ENCODE measurements at places on chromosomes 5 and 9. TPM values are rescaled to one million over a fixed set of nuclear protein-coding genes. Genes with fewer than 3 reads are reported as not detected.

DNA sequence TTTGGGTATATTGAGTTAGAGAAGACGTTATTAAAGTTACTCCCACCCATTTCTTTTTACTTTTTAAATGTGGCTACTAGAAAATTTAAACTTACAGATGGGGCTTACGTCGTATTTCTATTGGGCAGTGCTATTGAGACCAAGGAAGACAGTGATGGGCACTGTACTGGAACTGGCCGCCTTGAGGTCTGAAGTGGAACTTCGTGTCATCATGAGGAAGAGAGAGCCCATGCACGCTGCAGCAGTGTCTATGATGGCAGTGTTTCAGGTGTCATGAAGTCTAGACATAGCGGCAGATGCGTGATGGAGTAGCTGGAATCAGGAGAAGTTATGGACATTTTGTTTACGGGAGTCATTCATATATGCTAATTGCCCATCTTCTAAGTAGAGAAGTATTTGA is 143.7 kb downstream of the LRRC70 start:
- no peaks in the 10 kb centered on the region for H3K4me1 ChIP-seq
- H3K36me3 ChIP-seq: no peaks in the 10 kb centered on the region
- no peak overlapping the region for H3K4me3 ChIP-seq

DNA sequence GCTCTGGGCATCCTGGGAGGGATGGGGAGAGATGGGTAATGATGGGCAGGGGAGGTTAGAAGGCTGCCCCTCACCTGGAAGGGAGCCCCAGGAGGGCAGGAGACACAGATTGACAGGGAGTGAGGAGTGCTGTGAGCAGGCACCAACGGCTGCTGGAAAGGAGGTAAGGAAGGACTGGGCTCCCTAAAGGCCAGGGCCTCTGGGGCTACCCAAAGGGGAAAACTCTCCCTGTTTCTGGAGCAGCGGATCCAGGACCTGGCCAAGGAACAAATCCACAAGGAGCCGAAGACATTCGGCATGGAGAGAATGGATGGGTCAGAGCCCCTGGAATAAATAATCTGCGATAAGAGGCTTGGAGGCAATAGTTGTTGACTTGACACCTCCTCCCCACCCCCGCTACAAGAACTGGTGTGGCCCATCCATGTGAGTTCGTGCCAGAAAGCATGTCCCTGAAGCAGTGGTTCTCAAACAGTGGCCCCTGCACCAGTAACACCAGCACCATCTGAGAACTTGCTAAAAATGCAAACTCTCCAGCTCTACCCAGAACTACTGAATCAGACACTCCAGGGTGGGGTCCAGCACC is 208.3 kb downstream of the GABBR2 start:
- H3K27ac ChIP-seq: no peak overlapping the region
- DNase-seq: no peak
- H3K4me3 ChIP-seq: no peak overlapping the region
- no peaks in the 10 kb centered on the region for H3K36me3 ChIP-seq
- no peaks in the 10 kb centered on the region for H3K27me3 ChIP-seq

DNA sequence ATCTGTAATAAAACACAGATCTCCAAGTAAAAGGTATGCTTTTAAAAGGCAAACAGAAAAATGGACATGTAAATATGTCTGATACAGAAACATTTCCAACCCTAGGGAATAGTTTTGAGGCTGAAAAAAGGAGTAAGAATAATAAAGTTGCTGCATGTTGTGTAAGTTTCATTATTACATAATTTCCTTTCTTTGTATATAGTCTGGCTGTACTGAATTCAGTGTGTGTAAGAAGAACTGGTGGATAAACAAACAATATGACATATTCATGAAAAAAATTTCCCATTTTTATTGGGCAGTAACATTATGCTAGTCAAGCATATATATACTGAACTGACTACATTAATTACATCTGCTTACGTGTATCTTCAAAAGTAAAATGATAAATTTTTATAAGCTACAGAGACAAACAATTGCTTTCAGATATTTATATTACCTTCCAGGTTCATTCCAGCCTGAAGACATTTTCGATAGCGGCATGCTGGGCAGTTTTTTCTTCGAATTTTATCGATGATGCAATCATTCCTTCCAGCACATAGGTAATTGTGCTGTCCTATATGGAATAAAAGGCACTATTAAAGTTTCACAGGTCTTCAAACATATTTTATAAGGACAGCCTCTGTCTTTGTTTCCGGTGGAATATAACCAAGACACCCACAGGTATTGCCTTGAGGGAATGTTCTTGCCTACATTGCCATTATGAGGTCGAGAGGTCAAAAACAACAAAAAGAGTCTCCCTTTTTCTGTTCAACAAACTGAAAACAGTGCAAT is 93.6 kb downstream of the NR3C1 start:
- no peak for DNase-seq
- peaks cover 3% of the 10 kb centered on the region for H3K4me1 ChIP-seq
- no peak overlapping the region for H3K27ac ChIP-seq
- H3K36me3 ChIP-seq: peaks cover 34% of the 10 kb centered on the region
- no peak overlapping the region for H3K4me3 ChIP-seq

DNA sequence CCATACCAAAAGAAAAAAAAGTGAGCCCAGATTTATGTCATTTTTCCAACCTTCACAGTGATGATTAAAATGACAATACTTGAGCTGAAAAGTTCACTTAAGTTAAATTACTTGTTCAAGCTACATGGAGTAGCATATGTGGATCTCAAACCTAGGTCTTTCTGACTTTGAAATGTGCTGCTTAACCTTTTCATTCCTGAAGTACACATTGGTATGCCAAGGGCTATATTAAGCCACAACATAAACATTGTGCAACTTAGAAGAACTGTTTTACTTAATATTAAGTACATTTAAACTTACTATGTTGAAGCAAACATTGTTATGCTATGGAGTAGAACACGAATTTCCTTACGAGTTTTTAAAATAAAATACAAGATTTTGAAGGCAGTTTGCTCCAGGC is 105.0 kb downstream of the GIN1 start:
- no peaks in the 10 kb centered on the region for H3K4me1 ChIP-seq
- H3K27me3 ChIP-seq: no peaks in the 10 kb centered on the region

DNA sequence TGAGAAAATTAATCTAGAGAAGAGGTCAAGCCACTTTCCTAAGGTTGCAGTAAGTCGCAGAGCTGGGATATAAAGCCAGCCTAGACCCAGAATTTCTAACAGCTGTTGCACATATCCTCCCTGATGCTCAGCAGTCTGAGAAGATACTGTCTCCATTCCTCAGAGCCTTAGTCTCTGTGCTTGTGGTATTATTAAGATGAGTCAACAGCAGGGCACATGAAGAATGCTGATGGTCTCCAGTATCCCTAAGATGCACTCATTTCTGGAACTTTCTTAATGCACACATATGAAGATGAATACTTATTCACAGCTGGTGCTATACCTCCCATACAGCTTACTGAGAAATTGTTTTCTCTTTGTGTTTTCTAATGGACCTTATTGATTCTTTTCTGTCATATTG is 32.5 kb downstream of the SGCD start:
- no peaks in the 10 kb centered on the region for H3K4me1 ChIP-seq
- H3K27me3 ChIP-seq: no peaks in the 10 kb centered on the region

The ENTPD2 gene
- not detected for total RNA-seq
